T-helper 1 cell (primary cell): ENCODE measurements at places on chromosomes 4 and X.

GRCh38 chr4:101274888-101275752 lies 72.2 kb downstream of the PPP3CA start:
- no peak for DNase-seq

GRCh38 chr4:184815046-184815877 lies 10.5 kb downstream of the ACSL1 start:
- DNase-seq = no peak

DNA sequence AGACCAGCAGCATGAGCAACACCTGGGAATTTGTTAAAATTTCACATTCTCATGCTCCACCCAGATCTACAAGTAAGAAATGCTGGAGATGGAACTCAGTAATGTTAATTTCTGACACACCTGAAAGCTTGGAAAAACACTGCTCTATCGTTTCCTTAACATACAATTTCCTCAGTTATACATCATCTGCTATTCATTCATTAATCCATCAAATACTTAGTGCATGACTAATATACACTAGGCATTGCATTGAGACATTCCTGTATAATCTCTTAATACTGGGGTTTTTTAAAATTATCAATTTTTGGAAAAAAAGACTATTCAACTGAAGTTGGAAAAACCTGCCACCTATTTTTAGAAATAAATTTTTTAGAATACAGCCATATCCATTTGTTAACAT lies 106.1 kb downstream of the CHM start:
- no peak for DNase-seq

DNA sequence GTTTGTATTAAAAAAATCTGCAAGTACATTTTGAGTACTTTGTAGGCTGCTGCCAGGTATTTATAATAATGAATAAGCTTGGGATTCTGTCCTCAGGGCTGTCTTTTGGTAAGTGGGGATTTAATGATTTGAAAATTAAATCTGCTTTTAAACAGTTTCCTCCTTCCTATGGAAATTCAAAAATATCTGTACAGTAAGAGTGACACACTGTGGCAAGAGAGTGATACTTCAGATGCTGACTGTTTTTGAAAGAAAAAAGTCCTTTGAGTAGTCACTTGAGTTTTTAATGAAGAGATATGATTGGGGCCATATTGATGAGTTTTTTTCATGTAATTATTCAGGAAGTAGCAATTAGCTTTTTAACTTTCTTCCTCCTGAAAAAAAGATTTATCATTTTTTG lies 49.2 kb downstream of the SMARCAD1 start:
- no peak for DNase-seq

DNA sequence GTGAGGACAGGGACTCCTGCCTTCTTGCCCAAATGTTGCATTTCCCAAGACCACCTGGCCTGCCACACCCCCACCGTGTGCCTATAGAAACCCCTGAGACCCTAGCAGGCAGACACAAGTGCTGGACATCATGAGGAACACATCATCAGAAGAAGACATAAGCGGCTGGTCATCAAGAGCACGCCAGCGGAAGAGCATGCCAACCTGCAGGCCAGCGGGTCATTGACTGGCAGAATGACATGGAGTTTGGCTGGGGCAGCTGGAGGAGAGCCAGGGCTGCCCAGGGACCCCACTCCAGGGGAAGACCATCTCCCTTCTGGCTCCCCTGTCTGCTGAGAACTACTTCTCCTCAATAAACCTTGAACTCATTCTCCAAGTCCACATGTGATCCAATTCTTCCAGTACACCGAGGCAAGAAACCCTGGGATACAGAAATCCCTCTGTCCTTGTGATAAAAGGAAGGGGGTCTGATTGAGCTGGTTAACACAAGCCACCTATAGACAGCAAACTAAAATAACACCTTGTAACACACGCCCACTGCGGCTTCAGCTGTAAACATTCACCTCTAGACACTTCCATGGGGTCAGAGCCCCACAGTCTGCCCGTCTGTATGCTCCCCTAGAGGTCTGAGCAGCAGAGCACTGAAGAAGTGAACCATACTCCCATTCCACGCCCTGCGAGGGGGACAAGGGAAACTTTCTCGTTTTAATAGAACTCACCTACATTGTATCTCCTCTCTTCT lies 164.8 kb upstream of the EMCN start:
- DNase-seq = no peak

GRCh38 chrX:40166582-40166981 lies 68.8 kb upstream of the BCOR start:
- DNase-seq = no peak

GRCh38 chr4:23931489-23931830 lies 41.6 kb upstream of the PPARGC1A start:
- no peak for DNase-seq

- DNase-seq = no peak
Measured at GRCh38 chr4:181350615-181351415, 892.4 kb upstream of the TENM3 start.

GRCh38 chr4:184702114-184702513 lies 31.8 kb downstream of the CENPU start:
- no peak for DNase-seq

GRCh38 chr4:38315286-38315685 lies 348.7 kb upstream of the KLF3 start:
- no peak for DNase-seq

DNA sequence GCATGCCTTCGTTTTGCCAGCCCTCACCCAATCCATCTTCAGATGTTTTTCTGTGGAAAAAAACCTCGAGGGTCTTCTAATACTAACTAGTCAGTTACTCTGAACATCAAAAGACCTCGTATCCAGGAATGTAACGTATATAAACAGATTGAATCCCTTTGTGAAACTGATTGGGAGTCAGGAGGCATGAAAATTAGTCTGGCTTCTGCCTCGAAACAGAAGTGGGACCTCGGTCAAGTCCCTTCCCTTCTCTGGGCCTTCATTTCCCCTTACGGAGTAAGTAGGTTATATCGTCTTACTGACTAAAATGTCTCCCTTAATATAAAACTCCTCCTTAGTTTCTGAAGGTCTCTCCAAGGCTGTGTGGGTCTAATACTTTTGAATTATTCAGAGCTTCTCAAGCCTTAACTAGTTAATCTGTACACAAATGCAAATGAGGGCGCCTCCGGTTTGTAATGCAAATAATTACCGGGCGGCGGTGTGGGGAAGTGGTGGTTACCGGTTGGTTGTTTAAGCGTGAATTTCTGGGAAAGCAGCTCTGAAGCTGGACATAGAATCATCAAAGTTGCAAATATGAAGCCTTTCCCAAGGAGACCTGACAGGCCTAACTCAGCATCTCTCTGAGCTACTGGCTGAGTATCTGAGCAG lies 11.4 kb upstream of the NKRF start:
- no peak for DNase-seq

- DNase-seq = no peak
Measured at GRCh38 chr4:122643257-122643656, 22.4 kb upstream of the IL21 start.

GRCh38 chrX:48737940-48738339 lies 23.6 kb upstream of the GLOD5 start:
- DNase-seq = no peak

GRCh38 chrX:97452283-97452682 lies 568.6 kb downstream of the RPA4 start:
- no peak for DNase-seq

- no peak for DNase-seq
Measured at GRCh38 chr4:7411491-7411890, 23.2 kb downstream of the PSAPL1 start.

DNA sequence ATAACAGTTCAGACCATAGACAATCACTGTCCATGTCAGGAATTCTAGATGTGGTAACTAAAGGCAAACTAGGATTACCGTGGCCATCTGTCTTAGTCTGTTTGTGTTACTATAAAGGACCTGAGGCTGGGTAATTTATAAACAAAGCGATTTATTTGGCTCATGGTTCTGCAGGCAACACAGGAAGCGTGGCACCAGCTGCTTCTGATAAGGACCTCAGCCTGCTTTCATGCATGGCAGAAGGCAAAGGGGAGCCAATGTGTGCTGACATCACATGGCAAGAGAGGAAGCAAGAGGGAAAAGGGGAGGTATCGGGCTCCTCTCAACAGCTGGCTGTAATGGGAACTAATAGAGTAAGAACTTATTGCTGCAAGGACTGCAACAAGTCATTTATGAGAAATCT lies 376.7 kb downstream of the GPM6A start:
- DNase-seq = no peak

DNA sequence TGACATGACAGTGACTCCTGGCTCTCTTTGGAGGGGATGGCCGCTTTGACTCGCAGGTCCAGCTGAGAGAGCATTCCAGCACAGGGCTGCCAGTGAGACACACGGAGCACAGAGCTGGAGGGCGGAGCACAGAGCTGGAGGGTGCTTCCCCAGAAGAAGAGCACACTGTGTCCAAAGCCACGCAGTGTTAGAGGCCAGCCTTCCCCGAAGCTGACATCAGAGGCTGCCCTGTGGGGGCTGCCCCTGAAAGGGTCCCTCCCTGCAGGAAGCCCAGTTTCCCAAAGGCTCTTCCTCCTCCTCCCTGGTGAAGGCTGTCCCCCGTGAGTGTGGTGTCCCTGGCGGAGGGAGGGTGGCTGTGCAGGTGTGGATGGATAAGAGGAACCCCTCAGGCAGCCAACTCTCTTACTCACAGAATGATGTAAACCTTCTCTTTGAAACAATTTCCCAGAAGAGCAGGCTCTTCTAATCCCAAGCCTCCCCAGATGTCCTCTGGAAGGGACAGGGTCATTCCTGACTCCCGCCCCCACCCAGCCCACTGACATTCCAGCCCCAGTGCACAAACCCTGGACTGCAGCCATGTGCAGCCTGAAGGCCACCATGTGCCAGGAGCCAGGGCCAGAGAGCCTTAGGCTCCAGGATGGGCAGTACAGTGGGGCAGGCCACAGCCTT lies 53.4 kb downstream of the PSAPL1 start:
- no peak for DNase-seq

- DNase-seq = no peak
Measured at GRCh38 chrX:40996886-40997530, 88.2 kb upstream of the USP9X start.

- DNase-seq = no peak
Measured at GRCh38 chr4:142817442-142817841, 28.7 kb downstream of the INPP4B start.

GRCh38 chr4:139770361-139770760 lies 104.7 kb downstream of the MGST2 start:
- no peak for DNase-seq

DNA sequence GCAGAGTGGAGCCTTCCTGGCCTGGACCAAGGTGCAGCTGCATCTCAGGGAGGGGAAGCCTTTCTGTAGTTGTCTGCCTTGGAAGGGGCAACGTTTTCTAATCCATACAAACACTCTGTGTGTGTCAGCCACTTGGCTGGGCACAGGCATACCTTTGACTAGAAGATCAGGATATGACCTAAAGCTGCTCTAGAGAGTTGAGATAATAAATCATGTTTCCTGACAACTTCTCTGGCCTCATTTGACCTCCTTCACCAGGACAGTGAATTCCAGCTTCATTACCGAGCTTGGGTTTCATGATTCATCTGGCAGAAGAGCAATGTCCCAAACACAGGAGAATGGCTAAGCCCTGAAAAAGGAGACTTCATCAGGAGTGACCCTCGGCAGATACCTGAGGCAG lies 89.6 kb upstream of the KIT start:
- no peak for DNase-seq

DNA sequence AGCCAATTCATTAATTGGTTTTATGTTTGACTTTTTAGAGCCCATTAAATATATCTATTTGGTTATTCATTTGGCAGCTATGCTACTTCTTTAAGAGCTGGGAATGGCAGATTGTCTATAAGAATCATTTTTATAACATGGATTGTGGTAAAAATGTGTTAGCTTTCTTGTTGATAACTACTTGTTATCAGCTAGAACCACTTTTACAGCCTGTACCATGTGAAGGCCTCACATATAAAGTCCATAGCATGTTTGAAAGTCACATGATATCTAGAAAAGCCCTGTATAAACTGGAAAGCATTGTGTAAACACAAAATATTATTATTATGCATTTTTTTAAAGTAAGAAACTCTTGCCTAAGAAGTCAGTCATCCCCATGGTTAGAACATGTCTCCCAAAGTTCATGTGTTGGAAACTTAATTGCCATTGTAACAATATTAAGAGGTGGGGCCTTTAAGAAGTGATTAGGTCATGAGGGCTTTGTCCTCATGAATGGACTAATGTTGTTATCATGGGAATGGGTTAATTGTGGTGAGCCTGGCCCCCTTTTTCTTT lies 110.9 kb upstream of the BMP2K start:
- DNase-seq = no peak

- DNase-seq = no peak
Measured at GRCh38 chr4:1783015-1783414, 10.1 kb upstream of the FGFR3 start.

DNA sequence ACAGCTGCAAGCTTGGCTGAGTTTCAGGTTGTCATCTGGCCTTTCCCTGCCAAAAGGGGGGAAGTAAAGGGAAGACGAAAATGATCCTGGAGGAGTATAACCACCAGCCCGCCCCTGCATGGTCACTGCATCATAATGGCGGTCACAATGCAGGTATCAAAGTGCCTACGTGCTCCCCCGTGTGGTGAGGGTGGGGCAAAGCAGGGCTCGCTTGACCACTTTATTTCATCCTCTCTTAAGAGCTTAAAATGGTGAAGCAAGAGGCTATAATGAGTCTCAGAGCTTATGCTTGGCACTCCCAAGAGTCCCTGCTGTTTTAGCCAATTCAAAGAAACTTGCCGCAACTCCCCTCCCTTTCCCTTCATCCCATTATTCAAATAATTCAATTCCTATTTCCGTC lies 105.6 kb downstream of the APOOL start:
- no peak for DNase-seq

GRCh38 chr4:101724093-101724492 lies 66.4 kb upstream of the BANK1 start:
- DNase-seq = no peak

DNA sequence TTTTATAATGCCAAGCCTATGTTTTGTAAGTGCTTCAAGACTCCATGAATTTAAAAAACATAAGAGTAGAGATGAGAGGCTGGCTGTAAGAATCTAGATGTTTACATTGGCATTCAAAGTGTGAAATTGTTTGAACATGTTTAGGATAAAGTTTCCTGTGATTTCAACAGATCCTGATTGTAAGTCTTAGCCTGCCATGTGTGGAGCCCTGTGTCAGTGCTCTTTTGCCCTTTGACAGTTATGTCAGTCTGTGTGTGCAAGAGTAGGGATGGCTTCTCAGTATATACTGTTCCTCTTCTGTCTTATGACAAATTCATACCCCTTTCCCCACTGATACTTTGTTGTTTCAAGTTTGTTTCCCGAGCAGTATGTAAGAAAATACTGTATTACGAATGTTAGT lies 68.2 kb downstream of the USP9X start:
- DNase-seq = no peak

DNA sequence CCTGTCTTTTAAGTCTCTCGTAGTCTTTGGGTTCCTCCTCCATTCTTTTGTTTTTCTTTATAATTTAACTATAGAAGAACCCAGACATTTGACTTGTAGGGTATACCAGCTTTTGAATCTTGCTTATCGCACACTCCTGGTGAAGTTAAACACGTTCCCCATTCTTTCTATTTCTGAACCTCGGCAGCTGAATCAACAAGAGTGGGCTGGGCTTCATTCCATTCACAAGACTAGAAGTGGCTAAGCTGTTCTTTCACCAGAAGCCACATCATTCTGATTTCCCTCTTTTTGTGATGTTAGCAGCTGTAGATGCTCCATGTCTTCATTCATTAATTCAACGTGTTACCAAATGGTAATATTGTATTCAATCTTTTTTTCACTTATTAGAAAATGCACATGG lies 167.9 kb downstream of the CORIN start:
- DNase-seq = no peak
